ENCODE measurements at places on chromosomes 5 and 9.

DNA sequence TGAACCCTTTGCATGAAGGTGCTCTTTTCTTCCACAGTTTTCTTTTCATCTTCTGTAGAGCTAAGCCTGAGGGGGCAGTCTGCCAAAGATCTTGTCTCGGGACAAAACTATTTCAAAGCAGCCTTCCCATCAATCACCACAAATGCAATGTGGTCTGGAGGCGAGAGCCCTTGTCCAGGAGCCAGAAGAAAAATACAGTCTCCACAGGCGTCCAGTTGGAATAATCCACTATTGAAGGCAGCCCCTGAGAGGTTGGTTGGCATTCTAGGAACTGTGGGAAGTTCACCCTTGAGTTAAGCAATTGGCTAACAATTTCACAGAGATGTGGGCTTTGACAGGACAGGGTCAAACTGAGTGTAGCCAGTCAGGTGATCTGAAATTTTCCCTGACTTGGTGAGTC lies 72.0 kb downstream of the SEMA6A start:
- no peak for DNase-seq

DNA sequence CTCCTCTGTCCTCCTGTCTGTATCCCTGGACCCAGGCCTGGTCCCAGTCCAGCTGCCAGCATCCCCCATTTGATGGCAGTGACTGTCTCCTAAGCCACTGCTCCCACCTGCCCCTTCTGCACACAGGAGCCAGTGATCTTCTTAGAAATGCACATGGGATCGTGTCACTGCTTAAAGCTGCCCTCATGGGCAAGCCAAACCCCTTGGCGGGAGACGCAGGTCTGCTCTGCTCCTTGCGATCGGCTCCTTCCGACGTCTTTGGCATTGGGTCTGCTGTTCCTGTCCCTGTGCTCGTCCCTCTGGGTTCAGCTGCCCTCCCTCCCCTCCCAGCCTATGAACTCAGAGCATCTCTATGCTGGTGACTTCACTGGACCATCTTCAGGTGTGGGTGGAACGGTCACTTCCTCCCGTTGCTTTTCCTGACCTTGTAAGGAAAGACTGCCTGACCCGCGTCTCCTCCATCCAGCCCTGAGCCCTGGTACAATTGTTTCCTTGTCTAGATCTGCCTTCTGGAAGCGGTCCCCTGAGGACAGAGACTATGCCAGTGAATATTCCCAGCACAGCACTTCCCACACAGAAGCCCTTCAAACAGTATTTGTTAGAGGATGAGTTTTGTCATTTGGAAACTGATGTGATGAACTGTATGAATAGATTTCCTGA lies 116.5 kb downstream of the ZNF354C start:
- DNase-seq = no peak

DNA sequence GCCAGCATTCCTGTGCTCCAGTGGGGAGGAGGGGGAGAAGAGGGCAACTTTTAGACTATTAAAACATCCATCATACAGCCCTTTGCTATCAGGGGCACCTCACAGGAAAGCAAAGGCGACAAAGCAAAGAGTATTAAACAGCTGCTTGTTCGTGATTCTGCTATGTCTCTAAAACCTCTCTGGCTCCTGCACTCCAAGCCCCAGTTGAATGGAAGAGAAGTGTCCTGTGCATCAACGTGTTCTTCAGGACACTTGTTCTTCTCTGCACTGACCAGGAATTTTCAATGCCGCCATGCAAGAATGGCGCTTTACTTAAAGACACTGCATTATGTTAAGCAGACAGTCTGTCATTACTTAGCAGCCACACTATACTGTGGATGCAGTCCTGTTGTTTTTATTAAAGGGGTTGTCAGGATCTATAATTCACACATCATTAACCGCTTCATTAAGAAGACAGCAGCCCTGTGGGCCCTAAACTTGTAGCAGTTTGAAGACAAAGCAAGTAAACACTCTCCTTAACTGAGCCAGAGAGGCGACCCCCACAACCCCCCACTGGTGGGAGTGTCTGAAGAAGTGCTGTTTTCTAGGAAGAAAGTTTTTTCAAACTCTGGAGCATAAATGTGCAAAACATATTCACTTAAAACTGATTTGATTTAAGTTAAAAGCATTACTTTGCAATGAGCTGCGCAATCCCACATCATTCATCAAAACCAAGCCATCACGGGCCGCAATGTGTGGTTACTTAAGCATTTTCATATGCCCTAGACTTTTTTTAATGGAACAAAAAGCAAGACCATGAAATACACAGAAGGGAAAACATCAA lies 164.5 kb downstream of the ZNF608 start:
- no peak for DNase-seq

DNA sequence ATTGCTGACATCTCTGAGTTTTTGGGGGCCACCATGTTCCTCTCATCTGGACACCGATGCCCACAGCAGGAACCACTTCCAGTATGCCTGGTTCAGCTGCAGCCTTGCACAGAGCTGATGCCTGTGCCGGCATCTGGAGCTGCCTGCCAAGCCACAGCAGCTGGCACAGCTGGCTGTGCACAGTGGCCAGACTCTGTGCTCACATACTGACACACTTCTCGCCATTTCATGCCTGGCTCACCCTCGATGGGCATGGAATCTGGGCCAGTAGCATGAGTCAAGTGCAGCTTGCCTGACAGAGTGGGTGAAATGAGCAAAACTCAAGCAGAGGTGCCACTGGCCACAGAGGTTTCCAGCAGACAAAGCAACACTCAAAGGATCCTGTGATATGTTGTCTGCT lies 863.4 kb downstream of the DNAH5 start:
- DNase-seq = no peak

DNA sequence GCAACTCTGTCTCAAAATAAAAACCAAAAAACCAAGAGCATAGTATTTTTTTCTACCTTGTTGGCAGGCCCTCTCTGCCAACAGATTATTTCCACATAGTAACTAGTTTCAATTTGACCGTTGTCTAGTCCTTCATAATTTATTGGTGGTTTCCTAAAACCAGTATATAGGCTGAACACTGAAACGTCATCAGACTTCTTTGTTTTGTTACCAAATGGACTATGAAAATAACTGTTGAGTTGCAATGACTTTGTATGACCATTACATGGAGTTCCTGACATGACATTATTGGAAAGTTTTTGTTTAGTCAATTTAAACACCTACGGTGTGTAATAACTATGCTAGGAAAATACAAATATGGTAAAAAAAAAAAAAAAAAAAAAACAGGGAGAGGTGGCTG lies 1.7 kb downstream of the AGGF1 start:
- DNase-seq = no peak

DNA sequence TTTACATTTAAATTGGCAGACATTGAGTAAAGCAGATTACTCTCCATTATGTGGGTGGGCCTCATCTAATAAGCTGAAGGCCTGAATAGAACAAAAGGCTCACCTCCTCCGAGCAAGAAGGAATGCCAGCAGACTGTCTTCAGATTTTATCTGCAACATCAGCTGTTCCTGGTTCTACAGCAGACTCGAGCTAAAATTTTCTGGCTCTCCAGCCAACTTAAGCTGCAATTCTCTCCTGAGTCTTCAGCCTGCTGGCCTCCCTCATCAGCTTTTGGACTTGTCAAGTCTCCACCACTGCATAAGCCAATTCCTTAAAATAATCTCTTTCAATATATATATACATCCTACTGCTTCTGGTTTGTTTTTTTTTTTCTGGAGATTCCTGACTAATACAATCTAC lies 12.5 kb downstream of the TRPM3 start:
- DNase-seq = no peak

DNA sequence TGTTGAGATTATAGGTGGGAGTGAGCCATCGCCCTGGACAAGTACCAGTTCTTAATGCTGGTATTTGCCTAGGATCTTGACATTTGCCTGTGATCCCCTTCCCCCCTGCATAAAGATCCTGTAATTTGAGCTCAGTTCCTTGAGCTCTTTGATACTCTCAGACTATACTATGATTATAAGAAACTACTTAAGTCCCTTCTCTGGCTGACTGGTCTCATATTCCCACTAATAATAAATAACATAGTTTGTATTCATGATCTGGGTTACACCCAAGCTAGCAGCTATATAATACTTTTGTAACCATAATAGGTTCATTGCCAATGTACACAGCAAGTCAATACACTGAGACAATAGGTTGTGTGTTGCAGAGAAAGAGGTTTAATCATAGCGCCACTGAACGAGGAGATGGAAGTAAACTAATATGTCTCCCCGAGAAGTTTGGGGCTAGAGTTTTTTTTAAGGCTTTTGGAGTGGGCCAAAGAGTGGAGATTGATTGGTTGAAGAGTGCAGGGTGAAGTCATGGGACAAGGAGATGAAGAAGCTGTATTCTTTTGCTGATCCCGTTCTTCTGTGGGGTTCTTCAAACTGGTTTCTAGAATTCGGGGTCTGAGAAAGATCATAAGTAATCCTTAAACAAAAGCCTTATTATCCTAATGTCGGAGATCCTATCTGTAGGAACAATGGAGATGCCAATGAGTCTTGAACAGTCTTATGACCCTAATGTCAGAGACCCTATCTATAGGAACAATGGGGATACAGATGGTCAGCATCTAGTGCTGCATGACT lies 20.7 kb upstream of the SHOC1 start:
- no peak for DNase-seq

DNA sequence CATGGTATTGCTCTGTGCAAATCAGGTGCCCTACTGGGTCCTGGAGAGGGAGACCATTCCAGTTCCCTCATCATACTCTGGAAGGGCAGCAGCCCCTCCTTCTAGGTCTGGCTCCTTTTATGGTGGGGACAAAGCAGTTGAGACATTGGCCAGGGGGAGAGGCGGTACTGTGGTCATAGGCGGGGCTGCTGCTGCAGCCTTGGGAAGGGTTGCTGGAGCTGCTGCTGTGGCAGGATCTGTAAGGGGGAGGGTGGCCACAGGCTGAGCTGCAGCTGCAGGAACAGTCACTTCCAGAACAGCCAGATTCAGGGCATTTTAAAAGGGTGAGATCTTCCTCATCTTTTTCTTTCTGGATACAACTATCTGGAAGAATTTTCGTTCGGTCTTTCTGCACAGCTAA lies 233.0 kb upstream of the SGCD start:
- no peak for DNase-seq

DNA sequence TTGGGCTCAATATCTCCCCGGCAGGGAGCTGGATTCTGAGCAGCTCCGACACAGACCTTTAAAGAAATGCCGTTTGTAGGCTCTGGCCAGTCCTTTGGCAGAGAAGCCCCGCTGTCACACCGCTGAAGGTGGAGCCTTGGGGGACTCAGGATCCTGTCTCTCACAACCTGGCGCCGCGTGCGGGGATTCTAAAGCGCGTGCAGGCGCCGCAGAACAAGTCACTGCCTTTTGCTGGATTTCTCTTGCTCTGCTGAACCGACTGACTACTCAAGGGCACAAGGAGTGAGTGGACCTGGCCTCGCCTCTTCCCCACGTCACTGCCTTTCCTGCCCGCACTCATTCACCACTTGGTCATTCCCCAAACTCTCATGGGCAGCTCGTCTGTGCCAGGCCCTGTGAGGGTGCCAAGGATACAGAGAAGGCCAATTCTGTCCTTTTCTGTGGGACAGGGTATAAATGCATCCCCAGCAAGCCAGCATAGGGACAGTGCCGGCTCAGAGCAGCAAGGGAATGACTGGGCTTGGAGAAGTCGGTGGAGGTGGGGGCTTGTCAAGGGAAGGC lies 69.3 kb downstream of the CRB2 start:
- DNase-seq = no peak

DNA sequence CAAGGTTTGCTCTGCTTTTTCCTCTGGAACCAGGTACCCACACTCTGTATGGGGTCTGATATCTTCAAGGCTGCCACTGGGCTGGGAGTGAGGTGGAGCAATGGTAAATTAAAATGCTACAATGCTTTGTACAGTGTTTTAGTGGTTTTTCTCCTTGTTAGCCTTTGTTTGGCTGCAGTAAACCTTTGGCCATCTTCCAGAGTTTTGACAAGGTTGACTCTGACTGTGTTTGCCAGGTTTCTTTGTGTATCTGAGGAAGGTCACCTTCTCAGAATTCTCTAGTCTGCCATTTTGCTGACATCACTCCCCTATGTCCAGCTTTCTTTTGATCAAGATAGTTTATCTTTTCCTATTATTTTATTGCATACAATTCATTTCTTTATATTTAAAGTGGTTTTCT lies 11.2 kb downstream of the SPATA31D1 start:
- DNase-seq = no peak

- DNase-seq = no peak
Observed at GRCh38 chr5:127878174-127878750, 175.1 kb downstream of the CCDC192 start.

- DNase-seq = no peak
Observed at GRCh38 chr5:19902316-19902934, 85.6 kb downstream of the CDH18 start.

DNA sequence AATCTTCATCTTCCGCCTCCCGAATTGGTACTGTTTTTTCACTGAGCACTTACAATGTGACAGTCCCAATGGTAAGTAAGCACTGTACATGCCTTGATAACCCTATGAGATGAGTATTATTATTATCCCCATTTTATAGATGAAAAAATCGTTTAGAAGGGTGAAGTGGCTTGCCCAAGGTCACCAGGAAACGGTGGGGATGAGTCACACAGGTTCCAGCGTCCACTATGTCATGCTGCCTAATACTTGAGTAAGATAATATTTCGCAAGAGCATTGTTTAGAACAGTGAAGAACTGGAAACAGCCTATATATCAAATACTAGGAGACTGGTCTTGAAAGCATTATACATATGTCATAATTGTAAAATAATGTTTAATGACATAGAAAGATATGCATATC lies 12.9 kb downstream of the HAND1 start:
- DNase-seq = no peak

DNA sequence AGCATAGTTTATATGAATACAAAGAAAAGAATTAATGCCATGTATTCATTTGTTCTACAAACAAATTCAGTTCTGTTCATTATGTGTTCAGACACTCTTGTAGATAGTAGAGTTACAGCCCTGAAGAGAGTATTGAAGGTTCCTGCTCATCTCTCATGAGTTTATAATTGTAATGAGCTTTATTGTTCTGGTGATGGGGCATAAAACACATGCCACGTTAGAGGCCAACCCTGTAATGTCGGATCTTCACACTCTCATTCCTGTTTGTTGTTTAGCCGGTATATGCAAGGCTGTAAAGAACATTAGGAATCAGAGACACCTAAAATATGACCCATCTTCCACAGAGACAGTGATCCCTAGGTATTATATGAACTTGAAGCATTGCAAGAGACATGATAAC lies 214.5 kb downstream of the VPS13A start:
- DNase-seq = no peak

DNA sequence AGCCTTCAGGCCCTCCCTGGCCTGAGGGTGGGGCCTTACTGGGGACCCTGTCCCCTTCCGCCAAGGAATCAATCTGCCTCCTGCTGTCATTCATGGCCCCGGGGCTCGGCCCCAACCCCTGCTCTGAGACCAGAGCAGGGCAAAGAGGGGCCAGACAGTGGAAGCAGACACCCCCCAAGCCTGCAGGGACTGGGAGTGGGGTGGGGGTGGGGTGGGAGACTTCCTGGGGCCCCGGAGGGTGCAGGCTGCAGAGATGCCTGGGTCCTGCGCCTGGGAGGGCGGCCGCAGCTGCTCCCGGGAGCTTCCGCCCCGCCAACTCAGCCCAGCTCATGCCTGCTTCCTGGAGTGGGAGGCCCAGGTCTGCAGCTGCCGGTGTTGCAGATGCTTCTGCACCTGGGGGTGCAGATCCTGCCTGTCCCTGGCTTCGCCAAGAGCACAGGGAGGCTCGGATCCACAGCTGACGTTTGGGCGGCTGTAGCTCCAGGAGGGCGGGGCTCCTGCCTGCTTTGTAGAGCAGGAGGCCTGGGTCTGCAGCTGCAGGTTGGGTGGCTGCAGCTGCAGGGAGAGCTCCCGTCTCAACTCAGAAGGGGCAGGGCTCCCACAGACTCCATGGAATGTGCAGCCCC lies 6.2 kb downstream of the KIF4B start:
- DNase-seq = no peak
